ENCODE measurements at places on chromosomes 7 and 10. TPM values are rescaled to one million over a fixed set of nuclear protein-coding genes. Genes with fewer than 3 reads are reported as not detected.

The GET4 gene
- 81.0 TPM for total RNA-seq

The GNAT3 gene
- not detected for total RNA-seq

The RBM48 gene
- total RNA-seq: 29.3 TPM

The CYP3A4 gene
- not detected for total RNA-seq

The GTPBP4 gene
- total RNA-seq: 52.7 TPM

The FAM25G gene
- total RNA-seq: not detected

The TAF3 gene
- 17.0 TPM for total RNA-seq

The SLC39A12 gene
- total RNA-seq: not detected

The VENTX gene
- total RNA-seq: 0.52 TPM

The POT1 gene
- 19.3 TPM for total RNA-seq

The TMED4 gene
- 112 TPM for total RNA-seq

The BICC1 gene
- not detected for total RNA-seq

The OR2A14 gene
- total RNA-seq: not detected

The IDI2 gene
- total RNA-seq: not detected

The GATA3 gene
- 149 TPM for total RNA-seq

The NPY gene
- total RNA-seq: not detected

The ZDHHC4 gene
- 19.1 TPM for total RNA-seq

The ASB10 gene
- total RNA-seq: not detected

The ABCB4 gene
- total RNA-seq: 0.87 TPM

The BTAF1 gene
- 68.9 TPM for total RNA-seq

The IFIT1 gene
- total RNA-seq: 3.8 TPM

The CCDC136 gene
- 7.5 TPM for total RNA-seq

The FGFBP3 gene
- total RNA-seq: 1.8 TPM

The LIPM gene
- total RNA-seq: not detected

The PNLIPRP1 gene
- not detected for total RNA-seq

The APBB1IP gene
- total RNA-seq: 73.9 TPM

The SLC26A4 gene
- total RNA-seq: 0.21 TPM

The SFTPA1 gene
- total RNA-seq: not detected

The NYAP1 gene
- 1.3 TPM for total RNA-seq

The NUDT5 gene
- total RNA-seq: 33.5 TPM

The CALHM3 gene
- not detected for total RNA-seq

The FEZF1 gene
- not detected for total RNA-seq

The COL13A1 gene
- not detected for total RNA-seq

The TBC1D12 gene
- total RNA-seq: 1.9 TPM

The PNLIPRP3 gene
- not detected for total RNA-seq

The TNKS2 gene
- 43.4 TPM for total RNA-seq

The TAC1 gene
- not detected for total RNA-seq

The OR6B1 gene
- not detected for total RNA-seq

Data from T-helper 17 cell (primary cell).